ENCODE measurements at places on chromosomes 5 and 9. TPM values are rescaled to one million over a fixed set of nuclear protein-coding genes. Genes with fewer than 3 reads are reported as not detected.
A peak's percentile ranks its signal among the peaks of the same experiment; 100 is the strongest.

DNA sequence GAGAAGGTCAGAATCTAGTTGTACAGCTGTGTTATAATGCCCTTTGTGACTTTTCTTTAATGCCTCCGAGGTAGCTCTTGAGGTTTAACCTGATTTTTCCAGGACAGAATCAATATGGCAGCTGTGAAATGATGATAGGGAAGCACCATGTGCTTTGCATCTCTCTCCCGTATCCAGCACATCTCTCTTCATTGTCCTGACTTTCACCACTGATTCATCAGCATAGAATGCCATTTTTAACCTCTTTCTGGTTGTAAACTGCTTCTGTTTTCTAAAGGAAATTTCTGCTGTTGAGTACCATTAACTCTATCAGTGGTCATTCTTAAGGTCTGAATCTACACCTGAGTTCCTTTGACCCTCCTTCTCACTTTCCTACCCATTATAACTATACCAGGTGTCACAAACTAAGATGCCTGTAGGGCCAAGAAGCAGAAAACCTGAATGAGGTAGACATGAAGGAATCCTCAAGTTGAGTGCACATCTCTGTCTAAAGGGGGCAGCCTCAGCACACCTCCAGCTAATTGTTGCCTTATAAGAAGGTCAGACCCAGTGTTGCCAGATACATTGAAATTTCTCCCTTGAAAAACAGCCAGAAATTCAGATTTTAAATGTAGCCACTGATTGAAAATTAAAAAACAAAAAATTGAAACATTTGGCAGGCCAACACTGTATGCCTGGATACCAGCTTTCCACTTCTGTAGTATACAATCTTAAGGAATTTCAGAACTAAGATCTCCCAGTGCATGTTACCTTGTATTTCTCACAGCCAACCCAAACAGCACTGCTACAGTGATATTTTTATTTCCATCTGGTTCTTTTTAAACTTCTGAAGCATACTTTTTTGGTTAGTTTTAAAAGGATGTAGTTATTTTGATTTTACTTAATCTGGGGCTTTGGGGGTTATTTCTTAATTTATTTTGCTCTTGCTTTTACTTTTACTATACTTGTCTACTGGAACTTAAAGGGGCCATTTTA lies 35.8 kb upstream of the TLX3 start:
- DNase-seq: no peak

- DNase-seq: no peak
Observed at GRCh38 chr5:180105827-180106312, 34.3 kb upstream of the RNF130 start.

Gene ENTPD8
- polyA plus RNA-seq: 0.46 TPM

GRCh38 chr5:98929710-98930298 lies 997 bp upstream of the CHD1 start:
- peak; percentile 70 for DNase-seq

Gene ADGRD2
- 0.08 TPM for polyA plus RNA-seq

GRCh38 chr9:23855873-23856604 lies 30.0 kb upstream of the ELAVL2 start:
- DNase-seq: no peak

- no peak for DNase-seq
Observed at GRCh38 chr5:14257995-14258403, 114.9 kb downstream of the TRIO start.

DNA sequence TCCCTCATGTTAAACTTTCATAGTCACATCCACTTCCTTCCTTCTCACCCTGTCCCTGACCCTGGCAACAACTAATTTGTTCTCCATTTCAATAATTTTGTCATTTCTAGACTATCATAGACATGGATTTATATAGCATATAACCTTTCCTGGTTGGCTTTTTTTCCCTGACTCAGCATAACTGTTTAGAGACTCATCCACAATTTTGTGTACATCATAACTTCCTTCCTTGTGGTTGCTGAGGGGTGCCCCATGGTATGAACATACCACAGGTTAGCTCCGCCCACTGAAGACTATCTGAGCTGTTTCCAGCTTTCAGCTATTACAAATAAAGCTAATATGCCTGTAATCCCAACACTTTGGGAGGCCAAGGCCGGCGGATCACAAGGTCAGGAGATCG lies 137.3 kb downstream of the PHF2 start:
- no peak for DNase-seq

DNA sequence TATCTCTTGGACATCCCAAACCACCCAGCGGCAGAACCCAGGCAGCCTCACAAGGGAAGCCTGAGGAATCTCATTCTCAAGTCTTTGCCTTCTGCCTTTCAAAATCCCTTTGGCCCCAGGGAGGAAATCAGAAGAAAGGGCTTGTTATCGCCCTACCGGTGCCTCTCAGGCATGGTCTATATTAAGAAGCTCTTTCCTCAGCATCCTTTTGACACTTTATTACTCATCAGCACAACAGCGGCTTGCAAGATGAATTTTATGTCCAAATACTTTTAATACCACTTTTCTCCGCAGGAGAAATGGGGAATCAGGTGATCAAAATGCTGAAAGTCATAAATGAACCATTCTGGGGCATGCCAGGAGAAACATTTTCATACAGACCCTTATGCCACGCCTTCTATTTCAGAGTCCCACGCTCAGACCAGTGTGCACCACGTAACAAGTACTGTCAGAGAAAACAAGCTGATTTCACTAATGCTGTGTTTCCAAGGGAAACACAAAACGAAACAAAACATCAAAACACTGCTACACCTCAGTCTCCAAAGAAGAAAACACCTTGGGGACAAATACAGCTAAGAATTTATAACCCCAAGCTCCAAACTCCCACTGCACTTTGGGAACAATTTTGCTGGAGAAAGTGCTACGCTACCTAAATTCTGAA lies 30.0 kb downstream of the RAPGEF1 start:
- no peak for DNase-seq

Gene OSMR
- 6.2 TPM for polyA plus RNA-seq

DNA sequence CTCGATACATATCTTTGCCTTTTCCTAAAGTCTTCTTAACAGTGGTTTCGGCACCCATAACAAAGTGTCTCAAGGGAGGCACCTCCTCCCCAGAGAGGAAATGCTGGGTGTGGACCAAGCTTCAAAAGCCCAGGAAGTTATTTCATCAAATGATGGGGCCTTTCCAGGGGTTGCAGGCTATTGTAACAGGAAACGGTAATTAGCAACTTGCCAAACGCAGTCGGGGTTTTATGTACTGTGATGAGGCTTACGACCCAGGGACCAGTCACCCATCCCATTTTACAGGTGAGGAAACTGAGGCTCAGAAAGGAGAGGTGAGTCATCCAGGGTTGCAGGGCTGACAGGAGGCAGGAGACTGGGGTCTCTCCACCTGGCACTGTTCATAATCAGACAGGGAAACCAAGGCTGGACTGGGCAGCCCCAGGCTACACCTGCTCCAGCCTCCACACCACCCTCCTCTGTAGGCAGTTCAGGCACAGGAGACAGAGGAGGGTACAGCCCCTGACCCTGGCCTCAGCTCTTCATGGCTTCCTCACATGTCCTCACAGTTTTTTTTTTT lies 30.0 kb upstream of the SUSD3 start:
- no peak for DNase-seq
